Effector memory CD8-positive, alpha-beta T cell (primary cell): ENCODE measurements at places on chromosomes 6 and 20.

DNA sequence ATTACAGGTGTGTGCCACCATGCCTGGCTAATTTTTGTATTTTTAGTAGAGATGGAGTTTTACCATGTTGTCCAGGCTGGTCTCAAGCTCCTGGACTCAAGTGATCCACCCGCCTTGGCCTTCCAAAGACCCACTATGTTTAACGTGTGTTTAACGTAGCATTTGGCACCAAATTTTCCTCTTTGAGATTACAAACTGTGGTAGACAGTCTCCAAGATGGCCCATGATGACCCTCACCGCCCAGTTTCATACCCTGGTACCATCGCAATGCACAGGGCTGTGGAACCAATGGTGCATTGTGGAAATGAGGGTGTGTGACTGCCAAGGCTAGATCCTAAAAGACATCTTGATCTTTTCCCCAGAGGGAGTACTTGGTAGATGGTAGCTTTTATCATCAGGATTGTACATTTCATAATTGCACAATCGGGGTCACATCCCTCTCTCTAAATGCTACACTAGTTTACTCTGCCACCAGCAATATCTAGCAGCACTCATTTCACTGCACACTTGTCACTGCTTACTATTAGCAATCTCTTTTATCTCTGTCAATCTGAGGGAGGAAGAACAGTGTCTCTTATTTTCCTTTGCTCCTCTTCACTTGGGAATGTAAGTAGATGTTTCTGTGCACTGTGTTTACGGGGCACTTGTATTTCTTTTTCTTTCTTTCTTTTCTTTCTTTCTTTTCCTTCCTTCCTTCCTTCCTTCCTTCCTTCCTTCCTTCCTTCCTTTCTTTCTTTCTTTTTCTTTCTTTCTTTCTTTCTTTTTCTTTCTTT is 96.9 kb downstream of the NOL4L start:
- DNase-seq = no peak

GRCh38 chr6:157152556-157152955 is 170.8 kb downstream of the TMEM242 start:
- no peak for DNase-seq

DNA sequence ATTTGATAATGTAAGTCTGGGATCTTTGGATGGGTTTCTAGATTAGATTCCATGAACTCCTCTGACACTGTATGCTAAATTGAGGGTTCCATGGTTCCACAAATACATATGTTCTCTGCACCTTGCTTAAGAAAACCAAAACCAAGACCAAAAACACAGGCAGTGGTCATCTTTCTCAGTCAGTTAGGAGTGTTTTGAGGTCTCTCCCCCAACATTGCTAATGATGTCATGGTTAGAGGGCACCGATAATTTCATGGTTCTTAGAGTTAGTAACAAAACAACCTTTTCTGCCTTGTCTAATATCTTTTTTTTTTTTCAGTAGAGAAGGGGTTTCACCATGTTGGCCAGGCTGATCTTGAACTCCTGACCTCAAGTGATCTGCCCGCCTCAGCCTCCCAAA is 44.5 kb downstream of the ARID1B start:
- no peak for DNase-seq

DNA sequence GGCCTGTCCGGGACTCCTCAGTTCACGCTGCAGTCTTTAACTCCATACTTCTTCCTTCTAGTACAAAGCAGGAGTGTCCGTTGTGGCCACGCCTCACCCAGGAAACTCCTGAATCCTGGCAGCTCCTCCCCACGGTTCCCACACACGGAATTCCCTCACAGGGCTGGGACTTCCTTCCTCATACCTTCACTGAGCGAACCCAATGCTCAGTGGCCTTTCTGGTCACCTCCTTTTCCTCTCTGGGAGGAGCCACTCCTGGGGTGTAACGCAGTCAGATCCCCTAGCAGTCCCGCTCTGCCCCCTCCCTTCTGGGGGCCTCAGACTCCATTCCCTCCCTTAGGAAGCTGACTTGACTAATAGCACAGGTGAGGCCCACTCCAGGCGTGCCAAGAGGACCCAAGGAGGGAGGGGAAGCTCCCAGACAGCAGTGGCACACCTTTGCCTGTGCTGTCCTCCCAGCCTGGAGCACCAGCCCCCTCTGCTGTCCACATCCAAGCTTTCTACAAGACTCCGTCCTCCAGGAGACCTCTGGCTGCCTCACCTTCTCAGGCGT is at the start of gene SLC52A3:
SLC52A3 (minus strand) TSS at position 75 of the 553 bp plus-strand sequence. CDS start 2,726 bp downstream, outside the sequence.
- no peak for DNase-seq

DNA sequence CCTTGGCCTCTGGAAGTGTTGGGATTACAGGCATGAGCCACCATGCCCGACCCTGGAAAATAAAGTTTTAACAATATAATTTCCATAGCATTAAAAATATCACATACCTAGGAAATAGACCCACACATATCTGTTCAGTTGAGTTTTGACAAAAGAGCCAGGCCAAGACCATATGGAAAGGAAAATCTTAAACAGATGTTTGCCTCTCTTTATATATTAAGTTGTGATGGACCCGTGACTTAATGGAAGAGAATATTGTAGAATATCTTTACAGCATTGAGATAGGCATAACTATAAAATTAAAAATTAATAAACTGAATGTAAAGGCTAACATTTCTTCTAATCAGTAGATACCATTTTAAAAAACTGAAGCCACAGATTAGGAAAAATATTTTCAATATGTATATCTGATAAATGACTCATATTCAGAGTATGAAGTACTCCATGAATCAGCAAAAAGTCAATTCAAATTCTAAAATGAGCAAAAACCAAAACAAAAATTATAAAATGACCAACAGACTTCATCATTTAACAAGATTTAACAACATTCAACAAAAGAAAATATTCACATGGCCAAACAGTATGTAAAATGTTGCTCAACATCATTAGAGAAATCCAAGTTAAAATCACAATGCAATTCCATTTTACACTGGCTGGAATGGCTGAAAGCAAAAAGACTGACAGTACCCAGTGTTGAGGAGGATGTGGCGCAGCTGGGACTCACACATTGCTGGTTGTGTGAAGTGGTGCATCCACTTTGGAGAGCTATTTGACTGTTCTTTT is 43.3 kb downstream of the GTF2H5 start:
- DNase-seq = no peak

GRCh38 chr6:41966961-41967311 is 25.3 kb upstream of the CCND3 start:
- no peak for DNase-seq

GRCh38 chr20:50376179-50376887 is 133.8 kb upstream of the PTPN1 start:
- DNase-seq = no peak

DNA sequence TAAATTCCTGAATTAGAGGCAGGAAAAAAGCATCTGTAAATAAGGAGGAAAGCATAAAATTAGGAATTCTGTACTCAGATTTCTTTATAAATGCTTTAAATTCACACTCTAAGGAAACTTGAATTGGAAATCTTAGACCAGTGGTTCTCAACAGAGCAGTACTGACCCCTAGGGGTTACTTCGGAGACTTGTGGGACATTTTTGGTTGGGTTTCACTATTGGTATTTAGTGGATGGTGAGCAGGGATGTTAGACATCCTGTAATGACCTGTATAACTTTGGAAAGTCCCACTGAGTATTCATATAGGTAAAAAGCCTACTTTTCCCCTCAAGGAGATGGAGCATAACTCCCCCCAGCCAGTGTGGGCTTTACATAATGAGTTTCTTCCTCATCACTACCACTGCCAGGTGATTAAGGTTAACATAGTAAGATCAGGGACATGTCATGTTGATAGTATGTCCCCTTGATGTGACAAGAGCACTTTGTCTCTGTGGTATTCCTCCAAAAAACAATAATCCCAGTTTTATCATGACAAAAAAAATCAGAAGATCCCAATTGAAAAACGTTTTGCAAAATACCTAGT is 31.0 kb downstream of the GLO1 start:
- peak; percentile 44 for DNase-seq

DNA sequence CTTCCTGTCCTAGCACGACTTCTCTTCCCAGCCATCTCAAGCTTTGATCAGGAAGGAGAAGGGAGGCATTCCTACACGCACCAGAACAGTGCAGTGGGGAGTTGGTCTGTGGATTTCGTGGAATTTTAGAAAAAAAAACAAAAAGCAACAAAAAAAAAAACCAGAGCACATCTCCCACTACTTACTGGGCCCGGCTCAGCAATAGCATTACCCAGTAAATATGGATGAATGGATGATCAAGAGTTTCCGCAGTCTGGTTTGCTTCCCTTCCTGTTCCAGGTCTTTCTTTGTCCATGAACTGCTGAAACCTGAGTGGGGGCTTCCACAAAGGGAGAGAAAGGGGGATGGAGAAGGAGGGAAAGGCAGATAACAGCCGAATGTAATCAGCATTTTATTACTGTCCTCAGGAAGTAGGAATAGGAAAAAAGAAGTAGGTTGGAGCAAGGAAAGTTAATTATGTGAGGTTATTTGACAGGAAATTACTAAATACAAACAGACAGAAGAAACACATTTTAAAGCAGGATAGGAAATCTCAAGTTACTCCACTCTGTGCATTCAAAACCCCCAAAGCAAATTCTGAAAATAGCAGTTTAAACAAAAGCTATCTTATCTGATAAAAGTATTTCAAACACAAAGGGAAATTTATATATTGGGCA is 349.0 kb downstream of the PRL start:
- DNase-seq = no peak

GRCh38 chr6:11012976-11013720 is 31.0 kb downstream of the ELOVL2 start:
- DNase-seq = no peak

GRCh38 chr6:107763946-107764345 is 60.2 kb downstream of the SCML4 start:
- DNase-seq = no peak

- peak; percentile 72 for DNase-seq
These were observed 8.9 kb downstream of the BPIFB1 start for GRCh38 chr20:33291830-33292355.

GRCh38 chr6:138272533-138273315 is 54.4 kb upstream of the PBOV1 start:
- no peak for DNase-seq

- DNase-seq = no peak
These were observed 20.0 kb upstream of the TXLNB start for GRCh38 chr6:139311831-139312230.

GRCh38 chr6:137834508-137834907 is 32.6 kb upstream of the TNFAIP3 start:
- DNase-seq = no peak

- DNase-seq = no peak
These were observed 621.9 kb upstream of the CITED2 start for GRCh38 chr6:139996253-139996834.

GRCh38 chr6:39050453-39051112 is 2.0 kb downstream of the GLP1R start:
- no peak for DNase-seq

DNA sequence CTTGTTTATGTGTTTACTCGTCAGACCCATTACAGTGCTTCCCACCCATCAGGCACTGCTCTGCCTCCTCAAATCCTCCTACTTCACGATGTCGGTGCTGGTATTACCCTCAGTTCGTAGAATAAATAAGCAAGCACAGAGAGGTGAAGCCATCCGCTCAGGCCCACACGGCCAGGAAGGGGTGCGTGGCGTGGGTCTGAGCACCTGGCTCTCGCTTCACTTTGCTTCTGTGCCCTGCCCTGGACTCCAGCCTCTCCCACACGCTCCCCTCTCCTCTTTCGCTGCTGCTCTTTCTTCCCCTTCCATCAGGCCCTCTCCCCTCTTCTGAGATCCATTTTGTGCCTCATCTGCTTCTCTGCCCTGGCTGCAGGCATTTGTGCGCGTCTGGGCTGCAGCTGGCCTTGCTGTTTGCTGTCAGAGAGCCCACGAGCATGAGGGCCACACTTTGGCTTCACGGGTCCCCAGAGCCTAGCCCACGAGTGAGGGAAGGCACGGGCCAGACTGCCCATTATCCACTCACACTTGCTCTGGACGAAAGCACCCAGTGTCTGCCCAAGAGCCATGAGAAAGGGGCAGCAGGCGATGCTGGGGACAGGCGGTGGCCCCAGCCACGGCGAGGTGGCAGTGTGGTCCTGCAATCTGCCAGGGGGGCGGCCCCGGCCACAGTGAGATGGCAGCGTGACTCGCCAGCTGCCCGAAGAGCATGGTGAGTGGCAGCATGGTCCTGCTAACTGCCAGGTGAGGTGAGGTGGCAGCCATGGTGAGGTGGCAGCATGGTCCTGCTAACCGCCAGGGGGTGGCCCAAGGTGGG is 96.2 kb upstream of the MPC1 start:
- no peak for DNase-seq

- DNase-seq = no peak
These were observed 26.9 kb upstream of the MOCS1 start for GRCh38 chr6:39961178-39961577.

DNA sequence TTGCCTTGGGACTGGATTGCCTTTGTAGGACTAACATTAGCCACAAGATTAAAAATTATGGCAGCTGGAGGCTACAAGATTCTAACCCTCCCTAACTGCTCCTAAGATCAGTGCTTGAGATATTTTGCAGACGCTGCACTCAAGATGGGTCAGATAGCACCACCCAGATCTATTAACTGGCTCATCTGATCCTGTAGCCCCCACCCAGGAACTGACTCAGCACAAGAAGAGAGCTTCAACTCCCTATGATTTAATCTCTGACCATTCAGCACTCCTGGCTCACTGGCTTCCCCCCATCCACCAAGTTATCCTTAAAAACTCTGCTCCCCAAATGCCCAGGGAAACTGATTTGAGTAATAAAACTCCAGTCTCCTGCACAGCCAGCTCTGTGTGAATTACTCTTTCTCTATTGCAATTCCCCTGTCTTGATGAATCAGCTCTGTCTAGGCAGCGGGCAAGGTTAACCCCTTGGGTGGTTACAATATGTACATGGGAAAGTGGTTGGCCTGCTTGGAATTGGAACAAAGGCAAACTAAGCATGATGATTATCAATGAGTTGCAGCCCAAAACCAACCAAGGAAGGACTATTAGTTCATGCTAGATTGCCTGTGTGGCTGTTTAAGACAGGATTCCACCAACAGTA is 111.3 kb downstream of the OR2B2 start:
- no peak for DNase-seq

DNA sequence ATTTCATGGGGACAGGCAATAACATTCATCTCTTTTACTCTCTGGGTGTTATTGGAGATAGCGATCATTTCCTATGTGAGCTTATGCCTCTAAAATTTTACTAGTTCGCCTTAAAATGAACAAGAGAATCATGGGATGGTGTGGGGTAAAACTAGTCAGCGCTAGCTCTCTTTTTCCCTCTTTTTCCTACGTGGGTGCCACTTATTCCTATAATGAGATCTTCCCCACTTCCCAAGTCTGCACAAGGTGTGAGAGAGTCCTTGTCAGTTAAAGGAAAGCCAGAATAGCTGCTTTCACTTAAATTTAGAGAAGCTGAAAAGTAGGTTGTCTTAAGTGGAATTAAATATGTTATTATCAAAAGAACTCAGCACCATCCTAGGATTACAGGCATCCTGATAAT is 173.2 kb upstream of the BMP5 start:
- no peak for DNase-seq

- DNase-seq = no peak
These were observed 63.9 kb downstream of the CD164 start for GRCh38 chr6:109318328-109318876.

GRCh38 chr20:62065674-62066338 is at the start of gene TAF4:
Gene TAF4 (minus strand): TSS chr20:62065881. CDS start chr20:62065810, 71 bp downstream.
- peak; percentile 78 for DNase-seq

DNA sequence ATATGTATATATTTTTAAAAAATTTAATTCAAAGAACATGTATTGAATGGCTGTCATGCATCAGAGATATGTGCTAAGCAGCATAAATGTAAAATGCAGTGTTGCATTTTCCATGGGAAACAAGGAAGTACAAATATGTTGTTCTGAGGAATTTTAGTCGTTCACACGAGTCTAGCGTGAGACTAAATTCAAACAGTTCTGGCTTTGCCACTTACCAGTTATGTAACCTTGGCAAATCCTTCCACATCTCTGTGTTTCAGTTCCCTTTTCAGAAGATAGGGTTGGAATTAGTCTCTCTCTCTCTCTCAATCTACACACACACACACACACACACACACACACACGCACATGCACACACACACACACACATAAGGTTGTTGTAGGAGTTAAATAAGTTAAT is 305.4 kb downstream of the UTRN start:
- no peak for DNase-seq
